Suppressor macrophage (primary cell): ENCODE measurements at places on chromosomes 5 and 9.

- no peak for DNase-seq
Observed at GRCh38 chr9:35108946-35109575, 6.1 kb upstream of the STOML2 start.

GRCh38 chr9:3028535-3028934 lies 184.6 kb upstream of the PUM3 start:
- no peak for DNase-seq

DNA sequence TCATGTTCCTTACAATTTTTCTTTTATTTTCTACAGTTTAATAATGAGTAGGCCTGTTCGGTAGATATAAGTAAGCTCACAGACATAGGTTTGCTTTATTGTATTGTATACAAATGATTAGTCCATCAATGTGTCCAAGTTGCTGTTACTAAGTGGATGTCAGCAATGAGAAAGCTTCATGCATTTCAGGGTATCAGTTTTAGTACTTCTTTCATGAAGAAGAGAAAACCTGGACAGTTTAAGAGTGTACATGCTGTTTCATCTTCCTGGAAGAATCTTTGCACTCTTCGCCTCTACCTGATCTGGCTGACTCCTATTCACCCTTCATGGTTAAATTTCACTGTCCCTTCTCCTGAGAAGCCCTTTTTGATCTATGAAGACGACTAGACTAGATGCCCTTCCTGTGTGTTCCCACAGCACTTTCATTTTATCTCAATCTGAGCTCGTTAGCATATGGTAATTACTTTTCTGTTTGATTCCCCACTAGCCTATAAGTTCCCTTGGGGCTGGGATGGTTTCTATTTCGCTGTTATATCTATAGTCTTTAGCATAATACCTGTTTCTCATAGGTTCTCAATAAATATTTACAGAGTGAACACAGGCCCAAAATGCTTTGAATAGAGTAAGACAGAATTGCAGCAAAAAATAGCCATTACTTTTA lies 70.7 kb downstream of the CETN3 start:
- no peak for DNase-seq

- no peak for DNase-seq
Observed at GRCh38 chr5:111159845-111160244, 64.3 kb upstream of the CAMK4 start.

GRCh38 chr5:25979086-25979485 lies 1059.3 kb downstream of the CDH9 start:
- no peak for DNase-seq

DNA sequence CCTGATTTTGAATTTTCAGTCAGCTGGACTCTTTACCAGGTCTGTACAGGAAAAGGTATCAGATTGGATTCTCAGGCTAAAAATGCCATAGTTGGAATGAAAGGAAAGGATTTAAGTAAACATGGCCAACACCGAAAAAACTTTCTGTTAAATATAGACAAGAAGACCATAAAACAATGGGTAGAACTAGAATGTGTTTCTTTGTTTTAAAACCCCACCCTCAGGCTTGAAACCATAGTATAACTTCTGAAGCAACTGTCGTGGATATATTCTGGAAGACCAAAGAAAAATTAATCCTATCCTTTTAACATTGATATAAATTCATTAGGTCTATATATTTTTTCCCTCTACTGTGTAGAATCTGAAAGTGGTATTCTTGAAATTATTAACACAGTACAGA lies 118.6 kb upstream of the HAPLN1 start:
- no peak for DNase-seq

- no peak for DNase-seq
Observed at GRCh38 chr5:121384359-121384758, 467.3 kb upstream of the FTMT start.

DNA sequence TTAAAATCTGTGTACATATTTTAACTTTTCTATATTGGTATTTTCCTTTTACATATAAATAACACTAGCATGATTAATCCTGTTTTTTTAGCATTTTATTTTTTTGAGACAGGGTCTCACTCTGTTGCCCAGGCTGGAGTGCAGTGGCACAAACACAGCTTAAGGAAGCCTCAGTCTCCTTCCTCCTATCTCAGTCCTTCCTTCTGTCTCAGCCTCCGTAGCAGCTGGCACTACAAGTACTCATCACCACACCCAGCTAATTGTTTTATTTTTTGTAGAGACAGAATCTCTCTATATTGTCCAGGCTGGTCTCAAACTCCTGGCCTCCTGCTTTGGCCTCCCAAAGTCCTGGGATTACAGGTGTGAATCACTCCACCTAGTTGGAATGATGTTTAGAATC lies 1.5 kb upstream of the C5orf24 start:
- no peak for DNase-seq

- no peak for DNase-seq
Observed at GRCh38 chr9:6870149-6870548, 112.4 kb downstream of the KDM4C start.

- no peak for DNase-seq
Observed at GRCh38 chr5:138595180-138595795, 20.1 kb upstream of the HSPA9 start.

DNA sequence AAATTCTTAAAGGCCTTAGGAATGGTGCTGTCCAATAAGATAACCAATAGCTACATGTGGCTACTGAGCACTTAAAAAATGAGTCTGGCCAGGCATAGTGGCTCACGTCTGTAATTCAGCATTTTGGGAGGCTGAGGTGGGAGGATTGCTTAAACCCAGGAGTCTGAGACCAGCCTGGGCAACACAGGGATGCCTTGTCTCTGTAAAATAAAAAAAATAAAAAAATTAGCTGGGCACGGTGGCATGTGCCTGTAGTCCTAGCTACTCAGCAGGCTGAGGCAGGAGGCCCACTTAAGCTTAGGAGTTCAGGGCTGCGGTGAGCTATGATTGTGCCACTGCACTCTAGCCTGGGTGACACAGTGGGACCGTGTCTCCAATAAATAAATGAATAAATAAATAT lies 1.3 kb upstream of the SLC22A5 start:
- no peak for DNase-seq
